ACHN (cell line): ENCODE measurements at places on chromosomes 3 and 15.

GRCh38 chr3:114506591-114507300, 212.9 kb downstream of the TIGIT start:
- no peak for DNase-seq

GRCh38 chr3:120418866-120419490, 31.8 kb downstream of the FSTL1 start:
- peak; percentile 57 for DNase-seq

DNA sequence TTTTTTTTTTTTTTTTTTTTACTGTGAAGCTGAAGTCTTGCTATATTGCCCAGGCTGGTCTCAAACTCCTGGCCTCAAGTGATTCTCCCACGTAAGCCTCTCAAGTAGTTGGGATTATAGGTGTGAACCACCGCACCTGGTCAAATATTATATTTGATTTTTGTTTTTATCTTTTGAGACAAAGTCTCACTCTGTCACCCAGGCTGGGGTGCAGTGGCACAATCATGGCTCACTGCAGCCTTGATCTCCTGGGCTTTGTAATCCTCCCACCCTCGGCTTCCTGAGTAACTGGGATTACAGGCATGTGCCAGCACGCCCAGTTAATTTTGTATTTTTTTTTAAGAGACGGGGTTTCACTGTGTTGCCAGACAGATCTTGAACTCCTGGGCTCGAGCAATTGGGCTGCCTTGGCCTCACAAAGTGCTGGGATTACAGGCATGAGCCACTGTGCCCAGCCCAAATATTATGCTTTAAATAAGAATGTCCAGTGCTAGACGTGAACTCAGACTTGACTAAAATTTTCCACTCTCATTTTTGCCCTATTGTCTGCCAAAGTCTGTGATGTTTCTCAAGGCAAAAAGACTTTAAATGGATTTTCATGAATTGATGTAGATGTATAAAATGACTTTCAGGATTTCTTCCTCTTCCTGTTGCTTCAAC, 33.4 kb upstream of the CRBN start:
- DNase-seq: no peak

DNA sequence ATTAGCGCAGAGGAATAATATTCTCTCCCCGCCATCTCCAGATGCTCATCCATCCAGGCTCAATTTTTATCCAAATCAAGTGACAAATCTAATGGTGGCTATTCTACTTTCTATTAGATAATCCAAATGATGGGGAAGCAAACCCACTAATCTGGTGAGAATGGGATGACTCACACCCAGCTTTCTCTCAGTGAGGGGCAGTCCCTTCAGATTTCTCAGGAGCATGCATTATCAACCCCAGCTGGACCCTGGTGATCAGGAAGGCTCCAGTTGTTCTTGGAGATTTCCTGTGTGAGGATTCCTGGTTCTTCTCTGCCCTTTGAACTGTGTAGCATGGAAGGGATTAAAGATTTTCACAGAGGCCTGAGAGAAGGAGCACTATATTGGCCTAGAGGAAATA, 358.0 kb downstream of the WDR72 start:
- DNase-seq: no peak

GRCh38 chr3:100105501-100105900, 8.8 kb downstream of the FILIP1L start:
- DNase-seq: no peak

GRCh38 chr3:34155666-34156065, 357.2 kb downstream of the PDCD6IP start:
- no peak for DNase-seq

DNA sequence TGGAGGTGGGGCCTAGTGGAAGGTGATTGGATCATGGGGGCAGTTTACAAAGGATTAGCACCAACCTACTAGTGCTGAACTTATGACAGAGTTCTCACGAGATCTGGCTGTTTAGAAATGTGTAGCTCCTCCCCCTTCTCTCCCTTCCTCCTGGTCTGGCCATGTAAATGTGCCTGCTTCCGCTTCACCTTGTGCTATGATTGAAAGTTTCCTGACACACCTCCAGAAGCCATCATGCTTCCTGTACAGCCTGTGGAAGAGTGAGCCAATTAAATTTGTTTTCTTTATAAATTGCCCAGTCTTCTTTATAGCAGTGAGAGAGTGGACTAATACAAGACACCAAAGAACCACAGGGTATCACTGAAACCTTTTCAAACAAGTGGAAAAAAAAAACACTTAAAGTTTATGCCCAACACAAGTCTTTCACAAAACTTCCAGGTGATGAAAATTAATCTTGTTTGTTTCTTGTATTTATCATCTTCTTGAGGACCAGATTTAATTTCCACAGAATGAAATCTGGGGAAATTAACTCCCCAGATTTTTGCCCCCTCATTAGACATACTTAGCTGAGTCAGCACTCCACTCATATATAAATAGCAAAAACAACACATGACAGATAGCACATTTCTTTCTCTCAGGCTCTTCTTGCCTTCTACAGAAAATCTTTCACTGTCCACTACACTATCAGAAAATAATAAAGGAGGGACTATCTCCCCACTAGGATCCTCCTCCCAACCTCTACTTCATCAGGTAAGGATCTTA, 847.2 kb downstream of the TUSC7 start:
- DNase-seq: no peak

DNA sequence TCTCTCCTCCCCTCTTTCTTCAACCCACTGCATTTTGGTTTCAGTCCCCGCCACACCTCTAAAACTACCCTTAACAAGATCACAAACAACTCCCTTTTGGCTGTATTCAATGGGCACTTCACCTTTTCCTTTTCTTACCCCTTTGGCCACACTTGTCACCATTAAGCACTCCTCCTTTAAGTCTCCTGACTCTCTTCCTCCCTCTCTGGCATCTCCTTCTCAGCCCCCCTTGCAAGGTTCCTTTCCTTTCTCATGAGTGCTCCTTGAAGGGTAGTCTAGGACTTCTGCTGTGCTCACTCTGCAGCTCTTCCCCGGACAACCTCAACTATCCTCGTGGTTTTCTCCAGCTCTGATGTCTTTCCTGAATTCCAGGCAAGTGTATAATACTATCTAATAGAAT, 103.7 kb downstream of the RPL22L1 start:
- DNase-seq: no peak

GRCh38 chr3:9213019-9213634, 36.3 kb downstream of the SRGAP3 start:
- no peak for DNase-seq

- no peak for DNase-seq
Measured at GRCh38 chr3:116350119-116350733, 95.1 kb downstream of the LSAMP start.
